ENCODE measurements at places on chromosomes 1 and 21. TPM values are rescaled to one million over a fixed set of nuclear protein-coding genes. Genes with fewer than 3 reads are reported as not detected.

DNA sequence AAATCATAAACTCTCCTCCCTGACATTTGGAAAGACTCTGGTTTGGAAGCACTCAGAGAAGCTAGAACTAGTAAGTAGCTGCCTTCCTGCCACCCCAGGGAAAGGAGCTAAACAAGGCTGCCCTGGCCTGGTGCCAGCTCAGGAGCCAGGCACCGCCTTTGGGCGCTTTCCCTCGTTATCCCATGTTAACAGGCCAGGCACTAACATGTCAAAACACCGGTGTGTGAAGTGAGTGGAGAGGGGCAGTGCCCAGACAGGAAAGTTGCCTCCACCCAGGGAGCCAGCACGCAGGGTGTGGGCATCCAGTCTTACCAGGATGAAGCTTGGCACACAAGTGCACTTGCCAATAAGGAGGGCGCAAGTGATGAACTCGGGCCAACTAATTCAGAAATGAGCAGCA, 346.8 kb downstream of the RRAGC start:
- no peaks in the 10 kb centered on the region for H3K4me1 ChIP-seq
- H3K27ac ChIP-seq, result no peak overlapping the region
- no peaks in the 10 kb centered on the region for H3K27me3 ChIP-seq
- no peaks in the 10 kb centered on the region for H3K36me3 ChIP-seq
- DNase-seq, result no peak
- no peak overlapping the region for H3K4me3 ChIP-seq

The LHX8 gene
- total RNA-seq, result not detected

- H3K27me3 ChIP-seq, result no peaks in the 10 kb centered on the region
- no peaks in the 10 kb centered on the region for H3K4me1 ChIP-seq
- H3K27ac ChIP-seq, result no peak overlapping the region
These were observed 117.0 kb upstream of the NFIA start for GRCh38 chr1:60965280-60965854.

DNA sequence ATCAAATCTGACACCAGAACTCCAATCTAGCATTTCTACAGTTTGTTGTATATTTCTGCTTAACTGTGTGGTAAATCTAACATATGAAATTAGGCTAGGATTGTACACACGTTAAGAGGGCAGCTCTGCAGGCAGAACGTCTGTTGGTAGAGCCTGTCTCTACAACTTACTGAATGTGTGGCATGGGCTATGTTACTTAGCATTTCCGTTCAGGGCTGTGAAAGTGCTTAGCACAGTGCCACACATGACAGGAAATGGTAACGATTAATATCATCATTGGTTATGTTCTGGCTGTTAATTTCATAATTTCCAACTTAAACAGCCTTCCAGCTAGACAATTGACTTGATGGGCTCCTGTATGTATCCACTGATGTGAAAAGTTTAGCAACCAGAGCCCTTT, 9.6 kb upstream of the C8B start:
- no peaks in the 10 kb centered on the region for H3K36me3 ChIP-seq
- no peak for DNase-seq
- H3K4me3 ChIP-seq, result no peak overlapping the region
- no peak overlapping the region for H3K27ac ChIP-seq
- no peaks in the 10 kb centered on the region for H3K4me1 ChIP-seq

The CYP4Z1 gene
- not detected for total RNA-seq

The HAPLN2 gene
- not detected for total RNA-seq

- no peak overlapping the region for H3K4me3 ChIP-seq
- H3K27me3 ChIP-seq, result no peaks in the 10 kb centered on the region
- H3K27ac ChIP-seq, result no peak overlapping the region
- no peaks in the 10 kb centered on the region for H3K36me3 ChIP-seq
- H3K4me1 ChIP-seq, result peaks cover 9% of the 10 kb centered on the region
These were observed 8.2 kb upstream of the SLC9A1 start for GRCh38 chr1:27163093-27163492.

- no peaks in the 10 kb centered on the region for H3K4me1 ChIP-seq
- H3K36me3 ChIP-seq, result no peaks in the 10 kb centered on the region
- H3K27ac ChIP-seq, result no peak overlapping the region
- H3K4me3 ChIP-seq, result no peak overlapping the region
- no peaks in the 10 kb centered on the region for H3K27me3 ChIP-seq
These were observed 564.1 kb upstream of the PLXNA2 start for GRCh38 chr1:208808301-208808700.

- no peaks in the 10 kb centered on the region for H3K4me1 ChIP-seq
- no peaks in the 10 kb centered on the region for H3K36me3 ChIP-seq
- H3K4me3 ChIP-seq, result no peak overlapping the region
- peaks cover 5% of the 10 kb centered on the region for H3K27me3 ChIP-seq
These were observed 27.4 kb upstream of the CTPS1 start for GRCh38 chr1:40951943-40952743.

DNA sequence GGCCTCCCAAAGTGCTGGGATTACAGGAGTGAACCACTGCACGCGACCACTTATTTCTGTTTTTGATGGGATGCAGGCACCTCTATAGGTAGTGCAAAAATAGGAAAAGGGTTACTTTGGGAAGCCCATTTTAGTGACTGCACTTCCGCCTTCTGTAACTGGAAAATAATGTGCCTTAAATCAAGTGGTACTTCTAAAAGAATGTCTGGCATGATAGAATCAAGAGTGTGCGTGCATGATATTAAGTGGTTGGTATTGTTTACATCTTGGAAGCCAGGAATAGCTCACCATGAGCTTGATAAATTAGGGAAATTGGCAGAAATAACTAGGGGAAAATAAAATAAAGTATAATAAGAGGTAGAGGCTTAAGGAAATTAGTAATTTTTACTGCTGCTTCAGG, 1067.0 kb downstream of the ADGRL2 start:
- no peak overlapping the region for H3K27ac ChIP-seq
- no peaks in the 10 kb centered on the region for H3K36me3 ChIP-seq
- no peaks in the 10 kb centered on the region for H3K4me1 ChIP-seq
- no peaks in the 10 kb centered on the region for H3K27me3 ChIP-seq
- DNase-seq, result no peak

- peaks cover 73% of the 10 kb centered on the region for H3K4me1 ChIP-seq
- no peak overlapping the region for H3K27ac ChIP-seq
- H3K4me3 ChIP-seq, result no peak overlapping the region
- H3K27me3 ChIP-seq, result no peaks in the 10 kb centered on the region
- no peak for DNase-seq
These were observed 14.1 kb downstream of the EPS15 start for GRCh38 chr1:51504806-51505525.

DNA sequence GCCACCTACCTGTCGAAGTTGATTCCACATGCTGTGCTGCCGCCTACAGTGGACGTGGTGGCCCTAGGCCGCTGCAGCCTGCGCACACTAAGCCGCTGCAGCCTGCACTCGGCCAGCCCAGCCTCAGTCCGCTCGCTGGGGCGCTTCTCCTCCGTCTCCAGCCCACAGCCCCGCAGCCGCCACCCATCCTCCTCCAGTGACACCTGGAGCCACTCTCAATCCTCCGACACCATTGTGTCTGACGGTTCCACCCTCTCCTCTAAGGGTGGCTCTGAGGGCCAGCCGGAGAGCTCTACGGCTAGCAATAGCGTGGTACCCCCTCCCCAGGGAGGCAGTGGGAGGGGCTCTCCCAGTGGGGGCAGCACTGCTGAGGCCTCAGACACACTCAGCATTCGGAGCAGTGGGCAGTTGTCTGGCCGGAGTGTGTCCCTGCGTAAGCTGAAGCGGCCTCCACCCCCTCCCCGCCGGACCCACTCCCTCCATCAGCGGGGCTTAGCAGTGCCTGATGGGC, 46.9 kb downstream of the YARS1 start:
- H3K4me1 ChIP-seq, result peaks cover 9% of the 10 kb centered on the region
- no peak for DNase-seq
- H3K4me3 ChIP-seq, result no peak overlapping the region
- no peaks in the 10 kb centered on the region for H3K27me3 ChIP-seq

- no peak for DNase-seq
- no peak overlapping the region for H3K27ac ChIP-seq
- H3K36me3 ChIP-seq, result no peaks in the 10 kb centered on the region
- no peak overlapping the region for H3K4me3 ChIP-seq
- H3K27me3 ChIP-seq, result no peaks in the 10 kb centered on the region
These were observed 271.3 kb downstream of the PTBP2 start for GRCh38 chr1:96992871-96993270.

The LCE3D gene
- total RNA-seq, result not detected

The LRRN2 gene
- not detected for total RNA-seq

GRCh38 chr21:41167348-41168342, at the start of gene BACE2:
Gene BACE2, plus strand, starts transcription at chr21:41168160. Its CDS starts 104 bp downstream, at chr21:41168264.
- no peaks in the 10 kb centered on the region for H3K36me3 ChIP-seq
- peaks cover 12% of the 10 kb centered on the region for H3K27me3 ChIP-seq
- no peak within 1 kb of the TSS for H3K27ac ChIP-seq
- DNase-seq, result peak; percentile 18

The CTSE gene
- not detected for total RNA-seq

GRCh38 chr1:156376958-156377919, 8.2 kb downstream of the RHBG start:
- DNase-seq, result no peak

DNA sequence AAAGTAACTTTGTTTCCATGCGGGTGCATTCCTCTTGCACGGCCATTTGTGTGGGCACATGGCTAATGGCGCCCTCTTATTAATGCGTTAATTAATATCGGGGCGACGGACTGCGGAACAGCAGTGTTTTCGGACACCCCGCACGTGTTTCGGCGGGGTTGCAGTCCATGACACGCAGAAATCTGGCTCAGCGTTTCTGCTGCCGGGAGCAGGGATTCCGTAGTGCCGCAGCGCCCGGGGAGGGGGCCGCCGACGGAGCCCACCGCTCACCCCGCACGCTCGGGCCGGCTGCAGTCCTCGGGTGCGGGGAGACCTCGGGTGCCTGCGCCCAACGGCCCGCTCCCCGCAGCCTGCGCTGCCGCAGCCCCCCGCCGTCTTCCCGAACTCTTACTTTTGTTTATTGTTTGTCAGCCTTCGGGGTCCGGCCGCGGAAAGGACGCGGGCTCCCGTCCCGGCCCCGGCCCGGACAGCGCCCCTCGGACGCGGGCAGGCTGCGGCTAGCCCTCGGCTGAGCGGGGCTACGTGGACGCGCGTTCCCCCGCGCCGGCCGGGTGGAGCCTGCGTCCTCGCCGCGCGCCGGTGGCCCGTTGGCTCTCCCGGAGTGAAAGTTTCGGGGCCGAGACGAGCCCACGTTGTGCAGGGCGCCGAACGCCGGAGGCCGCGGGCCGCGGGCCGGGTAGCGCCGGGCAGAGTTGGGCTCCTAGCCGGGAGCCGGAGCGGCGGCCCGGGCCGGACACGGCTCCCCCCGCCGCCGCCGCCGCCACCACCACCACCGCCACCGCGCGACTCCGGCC, 849 bp downstream of the NFIA start:
- H3K36me3 ChIP-seq, result no peaks in the 10 kb centered on the region
- peak overlapping the region; percentile 71 for H3K4me3 ChIP-seq
- H3K27ac ChIP-seq, result no peak overlapping the region
- peaks cover 44% of the 10 kb centered on the region for H3K4me1 ChIP-seq

- H3K4me3 ChIP-seq, result no peak overlapping the region
- no peak overlapping the region for H3K27ac ChIP-seq
- no peaks in the 10 kb centered on the region for H3K36me3 ChIP-seq
- no peaks in the 10 kb centered on the region for H3K4me1 ChIP-seq
These were observed 129.7 kb upstream of the FAM72C start for GRCh38 chr1:144101397-144102045.

DNA sequence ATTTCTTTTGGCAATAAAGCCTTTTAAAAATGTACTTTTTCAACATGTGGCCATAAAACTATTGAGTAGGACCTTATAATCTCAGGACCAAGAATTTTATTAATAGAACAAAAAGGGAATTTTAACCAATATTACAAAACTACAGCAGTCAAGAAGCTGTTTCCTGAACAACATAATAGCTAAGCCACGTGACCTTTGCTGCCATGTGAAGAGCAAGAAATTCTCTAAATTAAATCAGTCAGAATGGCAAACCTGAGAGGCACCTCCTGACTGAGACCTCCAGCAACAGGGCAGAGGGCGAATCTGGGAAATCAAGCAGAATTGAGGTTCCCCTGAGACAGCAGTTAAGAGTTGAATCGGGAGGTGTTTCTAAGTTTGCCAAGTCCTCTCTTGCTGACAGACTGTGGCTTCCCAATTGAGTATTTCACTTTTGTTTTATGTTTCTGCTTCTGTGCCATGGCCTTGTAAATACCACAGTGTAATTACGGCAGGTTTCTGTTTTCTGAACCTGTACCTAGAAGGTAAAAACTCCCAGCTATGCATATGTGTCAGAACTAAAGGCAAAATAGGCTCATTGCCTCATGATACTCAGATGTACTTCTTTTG, 358.4 kb downstream of the NTNG1 start:
- no peak for DNase-seq
- no peak overlapping the region for H3K4me3 ChIP-seq
- H3K4me1 ChIP-seq, result no peaks in the 10 kb centered on the region
- no peaks in the 10 kb centered on the region for H3K36me3 ChIP-seq
- H3K27ac ChIP-seq, result no peak overlapping the region

The FNBP1L gene
- 1.8 TPM for total RNA-seq

The SLC9C2 gene
- total RNA-seq, result not detected

The CR1 gene
- 11.5 TPM for total RNA-seq

DNA sequence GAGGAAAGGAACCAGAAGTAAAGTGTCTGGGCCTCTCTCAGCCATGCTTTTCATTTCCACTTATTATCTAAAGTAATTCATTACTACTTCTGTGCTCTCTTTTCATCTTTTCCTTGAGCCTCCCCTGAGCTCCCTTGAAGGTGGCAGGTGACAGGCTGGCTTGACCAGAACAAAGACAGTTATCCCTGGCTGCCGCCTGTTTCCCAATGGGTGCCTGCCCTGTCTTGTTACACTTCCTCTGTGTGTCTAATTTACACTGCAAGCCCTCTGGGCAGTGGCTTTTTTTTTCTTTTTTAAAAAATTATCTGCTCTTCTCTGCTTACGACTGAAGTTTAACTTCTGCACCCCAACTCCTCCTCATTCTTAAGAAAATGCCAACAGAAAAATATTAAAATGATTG, 113.4 kb downstream of the NGF start:
- no peaks in the 10 kb centered on the region for H3K36me3 ChIP-seq
- no peaks in the 10 kb centered on the region for H3K4me1 ChIP-seq
- H3K4me3 ChIP-seq, result no peak overlapping the region
- no peaks in the 10 kb centered on the region for H3K27me3 ChIP-seq

DNA sequence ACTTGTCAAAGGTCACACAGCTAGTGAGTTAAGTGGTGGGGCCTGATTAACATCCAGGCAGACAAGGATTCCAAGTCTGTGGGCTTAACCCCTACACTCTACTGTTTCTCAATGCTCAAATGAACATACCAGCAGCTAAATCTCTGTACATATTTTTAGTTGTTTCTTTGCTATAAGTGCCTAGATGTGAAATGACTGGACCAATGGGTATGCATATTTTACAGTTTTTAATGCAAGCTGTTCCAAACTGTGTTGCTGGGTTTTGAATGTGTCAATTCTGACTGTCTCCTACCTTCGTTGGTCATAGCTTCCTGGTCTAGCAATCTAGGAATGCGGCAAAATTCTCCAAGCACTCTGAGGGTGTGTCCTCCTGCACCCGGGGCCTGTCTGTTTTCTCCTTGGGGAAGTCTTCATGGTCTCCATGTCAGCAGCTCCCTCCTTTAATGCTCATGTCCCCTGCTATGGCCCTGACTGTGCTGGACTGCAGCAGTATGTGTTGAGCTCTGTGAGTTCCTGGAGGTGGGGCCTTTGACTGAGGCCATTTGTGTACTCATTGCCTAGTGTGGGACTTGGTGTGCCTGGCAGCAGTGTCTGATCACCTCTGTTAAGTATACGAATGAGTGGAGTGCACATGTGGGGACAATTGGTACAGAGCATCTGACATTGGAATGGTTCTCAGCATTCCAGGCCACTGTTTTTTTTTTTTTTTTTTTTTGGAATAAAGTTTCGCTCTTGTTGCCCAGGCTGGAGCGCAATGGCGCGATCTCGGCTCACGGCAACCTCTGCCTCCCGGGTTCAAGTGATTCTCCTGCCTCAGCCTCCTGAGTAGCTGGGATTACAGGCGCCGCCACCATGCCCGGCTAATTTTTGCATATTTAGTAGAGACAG, 72.9 kb upstream of the SLC2A1 start:
- H3K27me3 ChIP-seq, result no peaks in the 10 kb centered on the region
- no peak for DNase-seq
- peaks cover 21% of the 10 kb centered on the region for H3K4me1 ChIP-seq
- no peak overlapping the region for H3K27ac ChIP-seq
- H3K36me3 ChIP-seq, result no peaks in the 10 kb centered on the region

Measured in CD4-positive, alpha-beta memory T cell (primary cell).